ENCODE measurements at places on chromosomes 16 and 17.

DNA sequence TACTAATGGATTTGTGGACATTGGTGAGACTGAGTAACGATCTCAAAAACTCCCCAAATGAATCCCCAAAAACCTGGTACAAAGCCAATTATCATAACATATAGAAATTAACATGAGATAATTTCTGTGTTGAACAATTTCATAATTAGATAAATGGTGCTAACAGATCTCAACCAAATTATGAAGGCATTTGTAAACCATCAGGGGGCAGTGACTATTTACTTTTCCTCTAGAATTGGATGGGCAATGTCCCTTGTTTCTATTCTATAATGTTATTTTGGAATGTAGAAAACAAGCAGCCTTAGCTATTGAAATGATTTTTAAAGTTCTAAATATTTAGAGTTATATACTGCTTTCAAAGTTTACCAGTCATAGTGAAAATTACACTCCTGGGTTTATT is 57.8 kb downstream of the MYH10 start:
- DNase-seq, result no peak

DNA sequence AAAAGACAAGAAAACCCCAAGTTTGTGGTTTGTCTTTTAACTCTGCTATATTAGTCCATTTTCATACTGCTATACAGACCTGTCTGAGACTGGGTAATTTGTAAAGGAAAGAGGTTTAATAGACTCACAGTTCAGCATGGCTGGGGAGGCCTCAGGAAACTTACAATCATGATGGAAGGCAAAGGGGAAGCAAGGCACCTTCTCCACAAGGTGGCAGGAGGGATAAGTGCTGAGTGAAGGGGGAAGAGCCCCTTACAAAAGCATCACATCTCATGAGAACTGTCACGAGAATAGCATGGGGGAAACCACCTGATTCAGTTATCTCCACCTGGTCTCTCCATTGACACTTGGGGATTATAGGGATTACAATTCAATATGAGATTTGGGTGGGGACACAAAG is 13.5 kb upstream of the ADAM11 start:
- no peak for DNase-seq

DNA sequence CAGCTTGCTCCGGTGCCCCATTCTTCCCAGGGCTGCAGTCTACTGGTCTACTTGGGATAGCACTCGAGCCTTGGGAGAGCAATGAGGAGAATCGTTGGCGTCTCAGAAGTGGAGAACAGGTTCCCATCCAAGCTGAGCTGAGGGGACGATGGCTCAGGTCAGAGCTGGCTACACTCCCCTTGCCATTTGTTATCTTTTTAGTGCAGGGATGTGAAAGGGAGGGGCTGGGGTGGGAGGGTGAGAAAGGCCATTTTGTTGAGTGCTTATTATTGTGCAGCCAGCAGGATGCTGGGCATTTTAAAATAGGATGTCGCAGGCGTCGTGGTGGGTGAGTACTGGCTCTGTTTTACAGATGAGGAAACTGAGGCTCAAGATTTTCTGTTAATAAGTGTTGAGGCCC is 410.8 kb downstream of the SNX29 start:
- DNase-seq, result no peak

- peak; percentile 43 for DNase-seq
Measured at GRCh38 chr17:63946440-63947363, 14.6 kb upstream of the CD79B start.

GRCh38 chr16:56755038-56755437 is 25.1 kb downstream of the NUP93 start:
- DNase-seq, result no peak

DNA sequence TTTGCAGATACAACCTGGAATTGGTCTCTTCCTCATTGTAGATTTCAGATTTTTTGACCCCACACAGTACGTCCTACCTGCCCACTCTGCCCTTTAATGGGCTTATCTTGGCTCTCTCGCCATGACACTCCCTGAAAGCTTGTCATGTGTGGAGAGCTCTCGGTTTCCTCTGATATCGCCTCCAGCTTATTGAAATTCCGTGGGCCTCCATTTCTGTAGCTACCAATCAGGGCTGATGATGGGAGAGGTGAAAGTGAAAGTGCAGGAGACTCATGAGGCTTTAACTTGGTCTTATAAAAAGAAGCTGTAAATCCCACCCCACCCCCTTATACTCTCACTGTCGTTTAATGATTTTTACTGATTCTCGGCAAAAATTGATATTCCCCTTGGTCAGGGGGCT is 17.7 kb downstream of the HOXB1 start:
- DNase-seq, result no peak

DNA sequence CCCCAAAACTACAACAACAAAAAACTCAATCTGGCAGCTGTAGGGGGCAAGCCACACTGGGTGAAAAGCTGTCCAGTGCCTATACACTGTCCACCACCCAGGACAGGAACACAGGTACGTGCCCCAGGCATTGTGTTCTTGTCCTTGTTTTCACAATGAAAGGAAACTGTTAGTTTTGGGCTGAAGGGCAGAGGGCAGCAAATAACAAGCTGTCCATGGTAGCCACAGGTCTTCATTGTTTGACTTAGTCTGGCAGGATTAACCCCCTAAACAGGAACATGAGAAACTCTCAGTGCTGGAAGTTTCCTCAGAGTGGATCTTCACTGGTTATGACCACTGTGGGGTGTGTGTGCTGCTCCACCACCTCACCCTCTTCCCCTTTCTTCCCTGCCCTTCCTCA is 224.6 kb upstream of the N4BP1 start:
- no peak for DNase-seq

GRCh38 chr16:85275533-85276249 is 163.4 kb upstream of the CIBAR2 start:
- DNase-seq, result peak; percentile 69

GRCh38 chr16:2033057-2033908 is 6.6 kb downstream of the NHERF2 start:
- DNase-seq, result peak; percentile 48

Data from myocyte (in vitro differentiated cells).